ENCODE measurements at places on chromosomes 2 and 18.

DNA sequence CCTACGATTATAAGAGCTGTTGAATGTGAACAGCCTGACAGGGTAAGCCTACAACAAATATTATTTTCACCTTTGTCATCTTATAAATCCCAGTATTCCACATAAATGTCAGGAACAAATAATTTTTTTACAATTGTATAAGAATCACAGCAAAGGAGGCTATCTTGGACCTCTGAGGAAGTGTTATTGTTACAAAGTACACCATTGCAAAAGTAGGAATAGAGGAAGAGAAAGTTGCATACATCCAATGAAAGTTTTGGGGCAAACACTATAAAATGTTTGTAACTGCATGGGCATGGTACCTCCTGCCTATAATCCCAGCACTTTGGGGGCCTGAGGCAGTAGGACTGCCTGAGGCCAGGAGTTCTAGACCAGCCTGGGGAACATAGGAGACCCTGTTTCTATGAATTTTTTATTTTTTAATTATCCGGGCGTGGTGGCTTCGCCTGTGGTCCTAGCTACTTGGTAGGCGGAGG is 715 bp upstream of the MEMO1 start:
- no peak for DNase-seq

- no peak for DNase-seq
Observed at GRCh38 chr2:96111257-96111640, 5.1 kb downstream of the ADRA2B start.

- no peak for DNase-seq
Observed at GRCh38 chr2:7052404-7052803, 135.2 kb downstream of the RNF144A start.

DNA sequence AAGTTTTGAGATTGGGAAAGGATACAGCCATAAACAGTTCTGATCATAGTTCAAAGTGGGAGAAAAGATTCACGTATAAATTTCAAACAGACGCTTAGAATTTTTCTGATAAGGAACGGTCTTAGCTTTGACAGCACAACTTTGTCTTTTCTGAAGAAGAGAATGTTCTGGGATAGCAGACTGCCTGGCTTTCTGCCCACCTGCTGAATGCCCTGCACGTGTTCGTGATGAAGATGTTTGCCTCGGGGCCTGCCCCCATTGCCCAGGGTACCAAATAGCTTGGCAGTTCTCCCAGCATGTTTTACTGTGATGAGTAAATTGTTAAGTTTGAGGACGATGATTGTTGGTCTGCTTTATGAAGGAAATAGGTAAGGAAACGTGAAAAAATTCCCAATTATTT is 4.6 kb downstream of the MRPL33 start:
- DNase-seq, result no peak

DNA sequence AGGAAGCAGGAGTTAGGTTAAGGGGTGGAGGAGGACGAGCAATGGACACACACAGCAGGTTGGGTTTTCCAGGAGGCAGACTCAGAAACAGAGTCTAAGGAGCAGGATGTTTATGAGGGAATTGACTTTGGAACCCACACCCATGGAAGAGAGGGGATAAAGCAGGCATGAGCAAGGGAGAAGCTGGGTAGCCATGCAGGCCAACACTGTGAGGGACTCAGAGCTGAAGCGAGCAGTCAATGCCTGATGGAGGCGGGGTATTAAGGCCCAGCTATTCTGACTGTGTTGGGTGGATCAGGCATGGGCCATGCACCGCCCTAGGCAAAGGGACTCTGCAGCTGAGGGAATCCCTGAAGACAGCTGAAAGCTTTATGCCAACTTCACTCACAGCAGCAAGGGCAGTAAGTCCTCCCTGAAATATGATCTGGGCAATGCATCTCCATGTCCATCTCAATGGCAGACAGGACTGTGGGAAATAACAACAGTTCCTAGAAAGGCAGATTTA is 37.6 kb downstream of the TEX51 start:
- no peak for DNase-seq

DNA sequence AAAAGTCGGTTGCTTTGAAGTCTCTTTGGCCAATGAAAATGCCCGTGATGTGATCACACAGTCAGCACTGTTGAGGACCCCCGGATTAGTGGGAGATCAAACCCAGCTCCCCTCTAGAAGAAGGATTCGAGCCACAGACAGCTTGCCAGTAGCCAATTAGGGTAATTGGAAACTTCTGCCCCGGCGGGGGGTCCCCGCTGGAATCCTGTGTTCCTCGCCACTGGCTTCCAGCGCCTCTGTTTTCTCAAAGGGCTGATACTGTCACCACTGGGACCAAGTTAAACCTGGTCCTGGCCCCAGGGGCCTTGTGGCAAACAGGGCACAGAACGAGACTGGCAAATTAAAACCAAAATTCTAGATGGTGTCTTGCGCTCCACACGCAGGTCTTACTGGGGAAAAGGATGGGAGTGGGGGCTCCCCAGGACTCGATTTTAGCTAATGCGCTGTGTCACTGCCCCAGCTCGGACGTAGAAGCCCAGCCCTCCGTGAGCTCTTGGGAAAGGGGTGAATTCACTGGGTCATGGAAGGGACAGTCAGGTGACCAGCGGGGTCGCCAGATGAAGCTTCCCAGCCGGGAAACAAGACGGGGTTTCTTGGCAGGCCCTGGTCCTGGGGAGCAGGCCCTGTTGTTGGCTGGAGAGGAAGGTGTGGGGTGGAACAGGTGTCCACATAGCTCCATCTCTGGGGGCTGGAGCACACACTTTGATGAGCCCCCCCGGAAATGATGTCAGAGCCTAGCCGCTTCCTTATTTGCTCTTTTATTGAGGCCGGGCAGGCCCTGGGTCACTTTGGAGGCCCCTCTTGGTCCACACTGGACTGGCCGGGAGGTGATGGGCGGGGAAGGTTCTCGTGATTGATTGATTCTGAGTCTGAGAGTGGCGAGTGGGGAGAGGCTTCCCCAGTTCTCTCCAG is 90.2 kb downstream of the SMAD7 start:
- no peak for DNase-seq

DNA sequence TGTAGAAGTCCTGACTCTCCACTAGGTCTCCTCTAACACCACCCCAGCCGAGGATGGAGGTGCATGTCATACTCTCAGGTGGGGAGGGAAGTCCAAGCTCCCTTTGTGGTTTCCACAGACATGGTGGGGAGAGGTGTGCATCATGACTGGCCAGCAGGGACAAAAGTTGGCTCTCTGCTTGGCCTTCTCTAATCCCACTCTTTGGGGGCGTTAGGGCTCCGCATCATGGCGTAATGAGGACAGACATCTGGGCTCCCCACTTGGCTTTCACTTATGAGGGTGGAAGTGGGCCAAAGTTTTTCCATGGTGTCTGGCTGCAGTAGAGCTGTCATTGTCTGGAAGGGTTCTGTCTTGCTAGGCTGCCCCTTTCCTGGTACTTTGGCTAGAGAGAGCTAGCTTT is 80.7 kb upstream of the DAPL1 start:
- DNase-seq, result no peak

DNA sequence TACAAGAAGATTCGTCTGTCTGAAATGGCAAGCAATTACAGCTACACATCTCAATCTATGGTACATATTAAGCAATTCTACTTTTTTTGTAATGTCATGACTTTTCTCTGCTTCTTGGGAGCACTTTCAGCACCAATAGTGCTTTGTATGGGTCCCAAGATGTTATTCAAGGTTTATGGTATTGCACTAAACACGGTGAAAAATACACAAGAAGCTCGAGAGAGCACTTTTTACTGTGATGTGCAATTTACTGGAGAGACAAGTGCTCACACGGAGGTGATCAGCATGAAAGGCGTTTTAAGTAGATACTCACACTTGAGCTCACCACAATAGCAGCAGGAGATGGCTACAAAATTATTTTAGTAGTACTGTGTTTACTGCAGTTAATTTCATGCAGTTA is 783.6 kb downstream of the CBLN2 start:
- DNase-seq, result no peak

DNA sequence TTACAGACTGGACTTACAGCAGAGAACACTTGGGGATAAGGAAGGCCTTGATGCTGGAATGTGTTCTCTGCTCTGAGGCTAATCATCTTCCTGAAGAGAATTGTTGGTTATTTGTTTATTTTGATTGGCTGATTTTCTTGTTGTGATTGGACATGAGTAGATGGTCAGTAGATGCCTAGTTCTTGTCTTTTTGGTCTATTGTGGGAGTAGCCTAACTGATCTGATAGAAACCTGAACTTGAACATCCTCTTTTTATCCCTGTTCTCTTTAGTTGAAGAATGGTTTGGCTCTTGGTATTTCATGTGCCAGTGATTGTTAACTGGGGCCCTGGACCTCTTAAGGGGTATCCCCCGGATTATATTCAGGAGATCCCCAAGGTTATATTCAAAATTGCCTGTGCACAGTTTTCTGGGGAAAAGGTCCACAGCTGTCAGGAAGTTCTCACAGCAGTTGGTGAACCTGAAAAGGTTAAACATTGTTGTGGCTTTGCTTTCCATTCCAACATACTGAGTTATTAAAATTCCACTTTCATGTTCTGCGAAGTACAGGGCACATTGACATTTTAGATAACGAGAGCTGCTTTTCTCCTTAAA is 13.6 kb downstream of the TWSG1 start:
- no peak for DNase-seq

GRCh38 chr2:144235050-144235449 is 284.9 kb downstream of the ZEB2 start:
- DNase-seq, result no peak

- no peak for DNase-seq
Observed at GRCh38 chr18:23714576-23714975, 25.3 kb downstream of the LAMA3 start.

DNA sequence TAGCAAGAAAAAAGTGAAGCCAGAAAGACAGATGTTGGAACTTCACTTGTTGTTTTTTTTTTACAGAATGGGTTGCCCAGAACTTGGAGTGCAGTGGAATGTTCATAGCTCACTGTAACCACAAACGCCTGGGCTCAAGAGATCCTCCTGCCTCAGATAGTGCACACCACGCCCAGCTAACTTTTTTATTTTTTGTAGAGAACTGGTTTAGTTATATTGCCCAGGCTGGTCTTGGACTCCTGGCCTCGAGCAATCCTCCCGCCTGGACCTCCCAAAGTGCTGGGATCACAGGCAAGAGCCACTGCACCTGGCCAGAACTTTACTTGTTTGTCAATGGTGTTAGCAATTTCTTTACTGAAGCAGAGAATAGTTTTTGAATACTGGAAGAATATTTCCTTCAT is 11.9 kb upstream of the ASPRV1 start:
- no peak for DNase-seq

DNA sequence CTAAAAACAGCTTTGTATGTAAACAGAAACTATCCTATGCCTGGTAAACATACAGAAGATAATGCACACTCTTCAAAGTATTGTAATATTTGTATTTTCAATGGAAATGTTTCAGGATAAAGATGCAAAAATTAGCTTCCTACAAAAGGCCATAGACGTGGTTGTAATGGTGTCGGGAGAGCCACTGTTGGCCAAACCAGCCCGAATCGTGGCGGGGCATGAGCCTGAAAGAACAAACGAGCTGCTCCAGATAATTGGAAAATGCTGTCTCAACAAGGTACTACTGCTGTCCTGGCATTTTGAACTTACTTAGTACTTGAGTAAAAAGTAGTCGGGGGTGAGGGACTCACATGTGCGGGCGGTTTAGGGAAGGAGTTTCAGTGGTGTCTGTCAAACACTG is 5.4 kb downstream of the TRAF3IP1 start:
- no peak for DNase-seq

- no peak for DNase-seq
Observed at GRCh38 chr2:193072647-193073046, 877.9 kb upstream of the TMEFF2 start.

GRCh38 chr2:158889135-158889853 is 79.1 kb upstream of the TANC1 start:
- no peak for DNase-seq

GRCh38 chr2:220880623-220881596 is 691.2 kb downstream of the EPHA4 start:
- DNase-seq, result no peak

DNA sequence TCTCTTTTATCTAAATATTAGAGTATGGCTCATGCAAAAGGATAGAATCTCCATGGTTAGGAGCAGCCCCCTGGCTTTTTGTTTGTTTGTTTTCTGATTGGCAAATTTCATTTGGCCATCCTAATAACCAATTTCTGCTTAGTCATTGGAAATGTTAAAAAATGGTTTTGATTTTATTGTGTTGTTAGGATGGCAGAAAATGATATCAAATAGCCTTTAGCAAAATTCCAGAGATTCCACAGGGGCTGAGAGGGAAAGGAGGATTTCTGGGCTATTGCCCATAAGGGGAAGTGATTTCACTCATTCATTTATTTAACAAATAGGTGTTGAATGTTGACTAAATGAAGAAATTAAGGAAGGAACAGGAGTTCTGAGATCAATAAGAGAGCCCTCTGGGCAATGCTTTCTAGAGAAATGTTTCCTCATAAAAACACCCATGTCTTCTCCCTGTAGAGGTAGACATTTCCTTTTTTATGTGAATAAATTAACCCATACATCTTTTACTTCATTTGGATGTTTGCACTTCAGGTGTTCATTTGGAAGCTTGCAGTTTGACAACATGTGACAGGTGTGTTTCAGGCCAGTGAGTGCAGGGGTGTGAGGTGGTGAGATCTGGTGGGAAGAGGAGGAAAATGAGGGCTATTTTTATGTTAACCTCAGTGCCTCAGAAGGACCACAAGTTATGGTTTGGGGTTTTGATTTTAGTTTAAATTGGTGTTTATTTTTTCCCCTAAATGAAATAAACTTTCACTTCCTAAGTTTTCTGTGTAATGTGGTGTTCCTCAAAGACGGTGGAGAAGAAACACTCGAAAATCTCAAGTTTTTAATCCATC is 61.7 kb upstream of the EPC2 start:
- DNase-seq, result no peak

- no peak for DNase-seq
Observed at GRCh38 chr2:211568439-211568838, 970.2 kb downstream of the ERBB4 start.

GRCh38 chr18:21129566-21130216 is 18.1 kb upstream of the ROCK1 start:
- no peak for DNase-seq

- no peak for DNase-seq
Observed at GRCh38 chr2:15874321-15874720, 66.0 kb upstream of the MYCN start.

DNA sequence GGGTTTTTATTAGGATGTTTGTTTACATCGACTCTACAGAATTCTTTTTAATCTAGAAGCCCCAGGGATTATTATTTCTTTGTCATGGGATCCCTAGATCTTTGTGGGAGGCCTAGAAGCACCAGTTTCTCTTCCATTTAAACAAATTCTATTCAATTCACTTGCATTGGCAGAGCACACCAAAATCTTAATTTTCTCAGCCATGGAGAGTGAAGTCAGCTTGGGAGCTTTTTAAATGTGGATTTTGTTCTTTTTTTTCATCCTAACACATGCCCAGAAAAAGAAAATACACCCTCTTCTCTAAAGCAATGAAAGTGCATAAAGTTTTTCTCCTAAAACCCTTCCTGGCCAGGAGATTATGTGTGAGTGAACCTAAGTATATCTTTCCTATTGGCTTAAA is 38.5 kb downstream of the CDCA7 start:
- no peak for DNase-seq

Measured in stimulated activated CD8-positive, alpha-beta memory T cell treated with anti-CD3 and anti-CD28 coated beads, Interleukin-7, amount 100 ng/mL, for 48 hours (primary cell).